ENCODE measurements at places on chromosomes 4 and X.

GRCh38 chr4:7206911-7207567 is 14.7 kb downstream of the SORCS2 start:
- no peak for DNase-seq

- no peak for DNase-seq
Observed at GRCh38 chr4:154519214-154519613, 27.6 kb upstream of the DCHS2 start.

DNA sequence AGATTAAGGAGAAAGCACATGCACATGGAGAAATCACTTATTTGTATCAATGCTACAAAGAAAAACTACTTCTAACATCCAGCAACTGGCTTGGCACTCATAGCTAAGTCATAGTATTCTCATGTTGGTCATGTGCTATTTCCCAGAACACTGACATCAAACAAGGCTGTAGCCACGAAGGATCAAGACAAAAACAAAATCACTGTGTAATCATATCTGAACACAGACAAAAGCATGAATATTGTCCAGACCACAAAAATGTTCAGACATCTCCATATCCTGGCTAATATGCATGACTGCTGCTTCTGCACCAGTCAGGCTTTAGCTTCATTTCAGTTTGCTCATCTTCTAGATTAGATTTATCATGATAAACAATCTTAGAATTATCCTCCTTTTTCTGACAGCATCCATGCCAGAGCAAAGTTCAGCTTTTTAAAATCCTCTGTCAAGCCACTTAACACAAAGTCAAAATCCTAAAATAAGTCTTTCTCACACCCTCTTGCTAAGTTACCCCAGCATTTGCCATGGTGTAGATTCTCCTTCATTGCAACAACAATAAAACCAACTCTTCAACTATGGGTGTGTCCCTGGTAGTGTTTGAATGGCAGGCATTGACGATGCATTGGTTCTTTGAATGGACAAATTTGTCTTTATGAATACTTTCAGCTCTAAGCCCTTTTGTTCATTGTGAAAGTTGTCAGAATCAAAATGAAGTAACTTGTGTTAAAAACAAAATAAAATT is 39.1 kb upstream of the NPFFR2 start:
- no peak for DNase-seq

DNA sequence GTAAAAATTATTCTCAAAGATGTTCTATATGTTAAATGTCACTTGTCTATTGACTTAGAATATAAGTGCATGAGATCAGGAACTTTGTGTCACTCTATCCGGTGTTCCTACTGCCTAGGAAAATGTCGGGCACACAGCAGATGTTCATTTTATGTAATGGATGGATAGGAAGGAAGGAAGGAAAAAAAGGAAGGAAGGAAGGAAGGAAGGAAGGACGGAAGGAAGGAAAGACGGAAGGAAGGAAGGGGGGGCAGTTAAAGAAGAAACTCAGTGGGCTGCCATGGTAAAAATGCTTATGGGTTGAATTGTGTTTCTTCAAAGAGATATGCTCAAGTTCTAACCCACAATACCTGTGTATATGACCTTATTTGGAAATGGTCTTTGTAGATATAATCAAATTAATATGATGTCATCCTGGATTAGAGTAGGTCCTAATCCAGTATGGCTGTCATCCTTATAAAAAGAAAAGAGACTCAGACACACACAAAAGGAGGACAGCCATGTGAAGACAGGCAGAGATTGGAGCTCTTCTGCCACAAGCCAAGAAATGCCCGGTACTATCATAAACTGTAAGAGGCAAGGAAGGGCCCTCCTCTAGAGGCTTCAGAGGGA is 86.3 kb downstream of the COL25A1 start:
- DNase-seq, result no peak

Data from esophagus squamous epithelium (tissue), 5 donors.